ENCODE measurements at places on chromosomes 5 and 9.

DNA sequence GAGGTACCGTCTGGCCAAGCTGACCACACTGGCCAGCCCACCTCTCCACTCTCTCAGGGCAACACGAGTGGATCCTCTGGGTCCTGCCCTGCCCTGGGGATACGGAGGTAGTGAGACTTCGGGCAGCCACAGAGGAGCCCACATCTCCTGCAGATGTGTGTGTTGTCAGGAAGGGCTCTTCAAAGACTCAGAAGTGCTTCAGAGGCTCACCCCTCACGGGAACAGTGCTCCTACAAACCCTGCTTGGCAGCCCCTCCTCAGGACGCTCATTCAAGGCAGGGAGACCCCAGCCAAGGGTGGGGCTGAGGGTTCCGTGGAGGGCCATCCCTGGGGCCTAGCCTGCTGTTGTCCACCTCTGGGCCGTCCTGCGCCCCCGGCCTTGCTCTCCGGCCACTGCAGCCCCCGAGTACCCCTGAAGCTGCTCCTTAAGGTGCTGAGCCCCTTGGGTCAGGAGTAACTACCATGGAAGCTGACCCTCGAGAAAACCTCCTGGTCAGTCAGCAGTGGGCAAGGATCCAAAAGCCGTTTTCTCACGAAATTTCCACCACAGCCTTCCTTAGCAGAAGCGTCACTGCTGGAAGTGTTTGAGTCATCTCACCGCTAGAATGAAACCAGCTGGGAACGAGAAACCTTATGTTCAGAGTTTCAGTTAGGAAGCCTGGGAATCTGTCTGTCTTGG is 23.2 kb upstream of the LRRC14B start:
- no peak for DNase-seq

- DNase-seq, result no peak
These were observed 896.6 kb downstream of the TLE1 start for GRCh38 chr9:80792726-80793125.

- DNase-seq, result no peak
These were observed 58.5 kb upstream of the TJP2 start for GRCh38 chr9:69115621-69116020.

DNA sequence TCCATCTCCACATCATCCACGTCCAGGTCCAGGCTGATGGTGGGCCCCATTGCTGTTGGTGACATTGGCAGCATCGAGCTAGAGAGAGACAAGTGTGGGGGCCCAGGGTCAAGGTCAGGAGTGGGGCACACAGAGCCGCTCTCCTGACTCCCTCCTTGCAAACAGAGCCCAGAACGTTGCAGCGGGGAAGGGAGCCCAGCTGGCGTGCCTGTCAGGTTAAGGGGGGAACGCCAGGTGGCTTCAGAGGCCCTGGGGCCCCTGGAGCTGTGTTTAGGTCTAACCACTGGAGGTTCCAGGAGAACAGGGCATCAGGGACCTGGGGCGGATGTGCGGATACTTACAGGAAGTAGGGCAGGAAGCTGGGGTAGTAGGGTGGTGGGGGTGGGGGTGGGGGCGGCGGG is 7.5 kb downstream of the RNF44 start:
- DNase-seq, result no peak

- no peak for DNase-seq
These were observed 7.5 kb downstream of the OR1K1 start for GRCh38 chr9:122807271-122807900.

- peak; percentile 89 for DNase-seq
These were observed 105.4 kb upstream of the SPOCK1 start for GRCh38 chr5:137604348-137605095.

DNA sequence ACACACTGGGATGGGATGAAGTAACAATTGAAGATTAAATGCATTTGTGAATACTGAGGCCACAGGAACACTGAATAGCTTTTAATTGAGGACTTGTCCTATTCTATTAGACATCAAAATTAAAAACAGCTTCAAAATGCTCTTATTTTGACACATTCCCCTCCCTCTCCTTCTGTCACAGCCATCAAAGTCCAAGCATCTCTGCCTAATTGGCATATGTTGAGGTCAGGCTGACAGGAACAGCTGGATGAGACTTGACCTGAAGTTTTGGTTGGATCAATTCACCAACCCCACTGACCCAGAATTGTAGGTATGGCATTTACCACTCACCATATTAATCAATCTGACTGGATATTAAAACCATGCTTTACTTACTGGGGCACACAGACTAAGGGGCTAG is 96.3 kb downstream of the PTCH1 start:
- DNase-seq, result no peak

- no peak for DNase-seq
These were observed 428.8 kb downstream of the SH3GL2 start for GRCh38 chr9:18007621-18008020.

DNA sequence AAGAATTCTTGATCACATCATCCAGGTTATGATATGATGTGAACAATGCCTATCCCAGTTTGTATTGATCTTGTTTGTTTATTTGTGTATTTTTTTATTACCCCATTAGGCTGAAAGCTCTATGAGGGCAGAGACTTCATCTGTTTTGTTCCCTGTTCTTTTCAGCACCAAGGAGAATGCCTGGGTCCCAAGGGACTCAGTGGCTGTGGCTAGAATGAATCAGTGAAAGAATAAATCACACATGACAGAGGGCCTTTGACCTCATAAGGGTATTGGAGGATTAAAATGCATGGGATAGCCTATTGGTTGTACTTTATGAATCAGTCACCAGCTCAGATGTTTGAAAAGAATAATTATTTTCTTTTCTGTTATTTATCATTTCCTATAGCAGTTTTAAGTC is 292.2 kb downstream of the GAS1 start:
- DNase-seq, result no peak

GRCh38 chr5:127723571-127723970 is 20.4 kb downstream of the CCDC192 start:
- DNase-seq, result no peak

GRCh38 chr5:174612686-174613085 is 111.7 kb upstream of the MSX2 start:
- no peak for DNase-seq

DNA sequence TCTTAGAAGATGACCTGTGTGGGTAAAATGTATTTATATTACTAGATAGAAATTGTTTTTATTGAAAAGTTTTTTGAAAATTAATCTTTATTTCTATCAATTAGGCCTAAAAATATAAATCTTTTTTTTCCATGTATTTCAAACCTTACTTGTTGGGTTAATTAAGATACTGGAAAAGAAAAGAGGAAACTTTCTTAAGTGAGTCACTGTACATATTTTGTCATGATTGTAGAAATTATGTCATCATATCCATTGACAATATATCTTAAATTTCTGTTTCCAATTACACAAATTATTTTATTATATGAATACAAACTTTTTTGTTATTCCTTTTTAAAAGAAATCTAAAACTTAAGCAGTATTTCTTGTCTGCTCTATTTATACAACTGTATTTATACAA is 53.1 kb downstream of the RETREG1 start:
- no peak for DNase-seq

- DNase-seq, result no peak
These were observed 143.5 kb upstream of the PRR16 start for GRCh38 chr5:120320626-120321025.

GRCh38 chr5:150181027-150181426 is 8.8 kb upstream of the SLC6A7 start:
- DNase-seq, result no peak

DNA sequence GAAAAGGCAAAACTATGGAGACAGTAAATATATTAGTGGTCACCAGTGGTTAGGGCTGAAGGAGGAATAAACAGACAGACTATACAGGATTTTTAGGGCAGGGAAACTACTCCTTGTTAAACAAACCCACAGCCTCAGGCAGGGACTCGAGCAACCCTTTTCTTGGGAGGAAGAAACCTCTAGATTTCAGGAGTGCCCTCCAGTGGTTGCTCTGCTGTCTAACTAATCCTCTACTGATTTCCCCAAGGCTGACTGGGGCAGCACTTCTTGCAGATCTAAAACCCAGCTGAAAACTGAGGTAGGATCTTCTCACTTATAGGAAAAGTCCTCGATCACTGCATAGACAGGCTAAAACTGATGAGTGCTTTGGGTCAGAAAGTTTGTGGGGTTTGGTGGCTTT is 176.8 kb downstream of the ISOC1 start:
- no peak for DNase-seq

DNA sequence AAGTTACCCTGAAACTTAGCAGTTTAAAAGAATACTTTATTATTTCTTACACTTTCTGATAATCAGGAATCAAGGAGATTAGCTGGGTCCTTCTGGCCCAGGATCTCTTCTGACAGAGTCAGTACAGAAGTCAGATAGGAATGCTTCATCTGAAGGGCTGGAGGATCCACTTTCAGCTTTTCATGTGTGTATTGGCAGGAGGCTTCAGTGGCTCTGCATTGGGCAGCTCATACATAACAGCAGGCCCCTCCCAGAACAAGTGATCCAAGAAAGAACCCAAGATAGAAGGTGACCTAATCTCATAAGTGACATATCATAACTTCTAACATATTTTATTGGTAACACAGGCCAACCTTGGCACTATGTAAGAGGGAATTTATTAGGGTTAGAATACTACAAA is 258.4 kb downstream of the HCN1 start:
- DNase-seq, result no peak

DNA sequence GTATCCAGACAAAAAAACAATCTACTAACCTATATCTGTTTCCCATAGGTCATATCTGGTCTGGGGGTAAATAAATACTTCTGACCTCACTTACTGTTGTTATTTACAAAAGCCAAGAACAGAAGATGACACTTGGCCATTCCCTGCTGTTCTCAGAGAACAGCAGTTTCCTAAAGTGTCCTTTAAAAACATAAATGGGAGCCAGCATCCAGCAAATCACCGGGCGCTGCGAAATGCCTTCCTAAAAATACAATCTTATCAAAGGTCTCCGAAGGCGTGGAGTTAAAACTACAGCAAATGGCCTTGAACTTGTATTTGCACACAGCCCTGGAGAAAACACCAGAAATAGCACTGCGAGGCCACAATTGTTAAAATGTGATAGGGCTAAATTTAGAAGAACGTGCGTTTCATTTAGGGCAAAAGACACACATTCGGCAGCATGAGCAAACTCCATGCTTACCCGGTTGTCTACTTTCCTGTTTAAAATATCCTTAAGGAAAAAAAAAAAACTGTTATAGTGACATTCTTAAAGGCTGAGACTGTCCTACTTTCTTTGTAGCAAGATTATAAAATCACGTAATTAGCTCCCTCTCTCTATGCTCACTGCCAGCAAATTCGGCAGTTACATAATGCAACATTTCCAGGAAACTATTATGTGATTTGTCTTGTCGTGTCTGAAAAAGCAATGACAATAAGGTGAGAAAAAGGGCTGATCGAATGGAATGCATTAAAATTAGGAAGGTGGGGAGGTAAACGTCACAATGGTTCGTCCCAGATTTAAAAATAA is 1.5 kb downstream of the NFIL3 start:
- peak; percentile 6 for DNase-seq

DNA sequence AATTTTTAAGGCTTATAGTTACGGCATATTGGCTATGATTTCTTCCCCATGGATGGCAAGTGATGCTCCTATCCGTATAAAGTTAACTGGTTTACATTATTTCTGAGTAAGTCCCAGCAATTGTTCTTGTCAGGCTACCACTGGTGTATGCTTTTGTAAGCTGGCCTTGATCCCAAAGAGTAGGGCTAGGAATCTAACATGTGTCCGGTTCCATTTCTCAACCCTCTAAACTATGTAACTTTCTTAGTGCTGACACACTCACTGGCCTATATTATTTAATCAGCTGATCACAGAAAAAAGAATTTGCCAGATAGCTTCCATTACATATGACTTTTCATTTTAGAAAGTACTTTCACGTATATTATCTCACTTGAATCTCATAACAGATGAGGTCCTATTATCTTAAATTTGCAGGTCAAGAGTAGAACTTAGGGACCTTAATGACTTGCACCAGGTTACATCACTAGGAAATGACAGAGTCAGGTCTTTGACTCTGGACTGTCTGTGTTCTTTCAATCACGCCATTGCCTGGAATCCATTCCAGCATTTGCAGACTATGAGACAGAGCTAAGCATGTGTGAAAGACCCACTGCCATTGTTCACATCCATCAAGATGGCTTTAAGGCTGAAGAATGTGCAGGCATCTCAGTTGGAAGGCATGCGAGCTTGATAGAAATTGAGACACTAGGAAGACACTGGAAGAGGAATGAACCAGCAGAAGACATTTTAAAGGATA is 362.9 kb downstream of the ARRDC3 start:
- DNase-seq, result no peak

DNA sequence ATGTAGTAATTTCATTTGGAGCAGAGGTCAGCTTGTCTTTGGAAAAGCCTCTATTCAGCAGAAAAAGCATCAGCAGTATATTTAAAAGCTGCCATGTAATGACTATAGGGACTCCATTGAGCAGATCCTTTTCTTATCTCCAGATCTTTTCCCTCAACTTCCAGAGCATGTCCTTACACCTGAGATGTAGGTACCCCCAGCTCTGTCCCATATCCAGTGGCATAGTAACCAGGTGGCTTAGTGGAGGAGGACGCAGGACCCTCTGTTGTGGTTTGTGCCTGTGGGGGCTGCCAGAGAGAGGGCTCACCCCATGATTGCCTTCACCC is 61.5 kb downstream of the RCL1 start:
- no peak for DNase-seq

DNA sequence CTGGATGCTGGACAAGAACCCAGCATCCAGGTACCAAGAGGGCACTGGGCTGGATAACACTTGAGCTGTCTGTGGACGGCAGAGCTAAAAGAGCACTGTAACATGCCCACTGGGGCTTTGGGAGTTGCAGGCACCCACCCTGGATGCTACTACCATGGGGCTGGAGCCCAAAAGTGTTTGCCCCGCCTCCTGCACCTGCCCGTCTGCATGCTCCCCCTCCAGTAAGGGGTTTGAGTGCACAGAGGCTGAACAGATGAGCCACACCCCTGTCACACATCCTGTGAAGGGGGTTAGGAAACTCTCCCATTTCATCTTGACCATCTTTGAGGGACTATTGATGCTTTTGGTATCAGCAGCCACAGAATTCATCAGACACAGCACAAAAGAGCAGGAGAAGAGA is 69.0 kb downstream of the LIX1 start:
- no peak for DNase-seq

GRCh38 chr9:4796988-4797853 is 4.5 kb downstream of the RCL1 start:
- peak; percentile 41 for DNase-seq

- DNase-seq, result no peak
These were observed 440.3 kb downstream of the PTPRD start for GRCh38 chr9:10172476-10172875.

- no peak for DNase-seq
These were observed 11.6 kb upstream of the ASPN start for GRCh38 chr9:92493749-92494387.

GRCh38 chr9:134502266-134502791 is 139.3 kb upstream of the COL5A1 start:
- no peak for DNase-seq

GRCh38 chr5:891117-891836 is 1.3 kb downstream of the BRD9 start:
- peak; percentile 24 for DNase-seq

GRCh38 chr5:1414311-1415058 is 30.8 kb downstream of the SLC6A3 start:
- no peak for DNase-seq

Data from NCI-H526 (cell line).